CD4-positive, alpha-beta T cell treated with Interferon alpha-2 for 1 hour (primary cell): ENCODE measurements at places on chromosomes 16 and 17.

GRCh38 chr16:28326881-28327610, 34.7 kb downstream of the SBK1 start:
- peak; percentile 68 for DNase-seq

DNA sequence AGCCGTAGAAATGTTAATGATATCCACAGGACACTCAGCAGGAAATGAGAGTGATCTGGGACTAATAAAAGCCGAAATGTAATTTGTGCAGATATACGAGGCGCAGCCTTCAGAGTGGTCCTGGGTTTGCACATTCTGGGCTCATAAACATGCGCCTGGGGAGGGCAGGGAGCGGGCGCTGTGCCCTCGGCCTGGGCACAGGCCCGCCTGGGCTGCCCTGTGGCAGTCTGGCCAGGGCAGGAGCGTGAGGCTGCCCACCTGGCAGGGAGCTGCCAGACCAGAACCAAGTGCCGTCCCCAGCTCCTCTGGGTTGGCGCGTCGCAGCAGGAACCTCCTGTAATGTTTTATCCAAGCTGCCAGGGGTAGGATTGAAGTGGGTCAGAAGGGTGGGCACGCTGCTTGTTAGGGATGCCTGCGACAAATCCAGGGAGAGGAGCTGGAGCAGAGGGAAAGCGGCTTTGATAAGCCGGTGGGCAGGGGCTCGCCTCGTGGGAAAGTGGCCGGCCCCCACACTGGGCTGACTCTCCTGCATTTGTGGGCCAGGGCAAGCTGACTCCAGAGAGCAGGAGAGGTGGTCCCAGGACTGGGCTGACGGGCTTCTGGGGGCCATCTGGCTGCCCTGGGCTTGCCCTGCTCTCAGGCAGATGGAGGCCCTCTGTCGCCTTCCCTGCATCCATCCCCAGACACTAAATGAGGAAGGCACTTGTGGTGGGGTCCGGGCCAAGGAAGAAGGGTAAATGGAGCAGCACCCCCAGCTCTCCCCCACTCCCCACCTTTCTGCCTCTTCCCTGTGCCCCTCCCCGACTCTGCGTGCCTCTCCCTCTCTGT, 45.9 kb downstream of the SREBF1 start:
- DNase-seq = no peak

DNA sequence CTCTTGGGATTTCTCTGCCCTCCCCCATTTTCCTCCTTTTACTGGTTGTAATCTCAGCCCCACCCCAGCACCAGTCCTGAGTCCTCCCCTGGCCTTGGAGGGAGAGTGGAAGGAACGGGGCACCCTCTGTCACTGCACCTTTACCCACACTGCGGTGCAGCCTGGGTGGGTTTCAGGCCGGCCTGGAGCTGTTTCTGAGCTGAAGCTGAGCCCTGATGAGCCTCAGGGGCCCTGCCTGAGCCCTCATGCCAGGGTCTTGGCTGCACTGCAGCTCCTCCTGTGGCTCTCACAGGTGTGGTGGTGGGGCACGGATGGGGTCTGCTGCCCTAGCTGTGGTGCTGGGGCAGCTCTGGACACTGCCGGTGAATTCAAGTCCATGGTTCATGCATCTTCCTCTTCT, 34.5 kb downstream of the RNF213 start:
- DNase-seq = no peak

- DNase-seq = no peak
These were observed 144.8 kb upstream of the CACNG5 start for GRCh38 chr17:66690166-66690565.

GRCh38 chr17:73311781-73312641, at the start of gene CDC42EP4:
Gene CDC42EP4, minus strand, starts transcription at chr17:73312001. Its CDS starts 25,501 bp downstream, at chr17:73286500.
- peak; percentile 81 for DNase-seq

- no peak for DNase-seq
These were observed 31.4 kb downstream of the BANP start for GRCh38 chr16:87982581-87983041.

GRCh38 chr17:75694536-75694935, 26.7 kb upstream of the ITGB4 start:
- no peak for DNase-seq

DNA sequence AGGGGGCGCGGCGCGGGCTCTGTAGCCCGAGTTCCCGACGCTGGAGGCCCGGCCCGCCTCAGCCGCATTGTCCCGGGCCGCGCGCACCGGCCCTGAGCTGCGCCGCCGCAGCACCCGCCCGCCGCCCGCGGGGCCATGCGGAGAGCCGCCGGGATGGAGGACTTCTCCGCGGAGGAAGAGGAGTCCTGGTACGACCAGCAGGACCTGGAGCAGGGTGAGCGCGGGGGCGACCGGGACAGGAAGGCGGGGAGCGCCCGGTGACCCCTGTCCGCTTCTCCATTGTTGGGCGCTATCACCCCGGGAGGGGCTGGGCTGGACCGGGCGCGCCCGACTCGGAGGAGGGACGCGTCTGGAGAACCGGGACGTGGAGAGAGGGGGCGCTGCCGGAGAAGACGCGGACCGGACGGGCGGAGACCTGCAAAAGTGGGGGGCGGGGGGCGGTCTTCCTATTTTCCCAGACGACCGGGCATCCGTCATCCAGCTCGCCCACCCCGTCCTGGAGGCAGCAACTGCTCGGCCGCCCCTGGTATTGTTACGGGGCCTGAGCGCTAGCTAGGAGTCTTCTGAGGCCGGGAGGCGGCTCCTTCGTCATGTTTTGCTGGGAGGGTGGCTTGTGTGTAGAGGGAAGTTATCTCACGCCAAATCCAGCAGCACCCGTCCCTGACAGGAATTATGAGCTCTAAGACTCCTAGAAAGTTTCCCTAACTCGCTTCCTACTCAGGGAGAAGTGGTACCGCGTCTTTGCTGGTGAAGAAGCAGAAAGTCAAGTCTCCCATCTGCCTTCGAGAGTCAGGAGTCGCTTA, 678 bp downstream of the CDR2L start:
- DNase-seq = no peak

DNA sequence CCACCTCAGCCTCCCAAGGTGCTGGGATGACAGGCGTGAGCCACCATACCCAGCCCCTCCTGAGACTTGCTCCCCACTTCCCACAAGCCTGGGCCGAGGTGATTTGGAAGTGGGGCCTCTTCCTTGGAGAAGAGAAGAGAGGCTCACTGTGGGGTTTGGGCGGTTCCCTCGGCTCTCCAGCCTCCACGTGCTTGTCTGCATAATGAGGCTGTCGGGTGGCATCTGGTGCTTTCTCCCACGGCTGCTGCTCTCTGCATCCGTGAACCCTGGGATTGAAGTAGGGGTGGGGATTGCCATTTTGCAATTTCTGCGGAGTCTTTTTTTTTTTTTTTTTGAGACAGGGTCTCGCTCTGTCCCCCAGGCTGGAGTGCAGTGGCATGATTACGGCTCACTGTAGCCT, 101.4 kb downstream of the RAP1GAP2 start:
- no peak for DNase-seq

DNA sequence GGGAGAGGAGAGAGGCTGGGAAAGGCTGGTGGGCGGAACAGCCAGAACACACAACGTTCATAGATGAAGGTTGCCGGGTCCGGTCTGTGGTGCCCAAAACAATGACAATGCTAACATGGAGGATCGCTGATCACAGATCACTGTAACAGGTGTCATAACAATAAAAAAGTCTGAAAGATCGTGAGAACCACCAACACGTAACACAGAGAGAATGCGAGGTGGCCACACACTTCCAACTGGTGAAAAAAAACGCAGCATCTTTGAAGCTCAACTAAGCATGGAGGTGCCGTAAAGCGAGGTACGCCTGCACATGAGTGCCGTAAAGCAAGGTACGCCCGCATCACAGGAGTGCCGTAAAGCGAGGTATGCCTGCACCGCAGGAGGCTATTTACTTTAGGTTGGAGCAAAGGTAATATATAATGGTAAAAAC, 42.3 kb downstream of the ABR start:
- DNase-seq = peak; percentile 12

GRCh38 chr16:54928016-54928356, 2.7 kb upstream of the IRX5 start:
- DNase-seq = no peak
